ENCODE measurements at places on chromosomes 7 and 10.
A peak's percentile ranks its signal among the peaks of the same experiment; 100 is the strongest.

GRCh38 chr7:66845379-66846095 lies 75.5 kb upstream of the TMEM248 start:
- no peak for DNase-seq

DNA sequence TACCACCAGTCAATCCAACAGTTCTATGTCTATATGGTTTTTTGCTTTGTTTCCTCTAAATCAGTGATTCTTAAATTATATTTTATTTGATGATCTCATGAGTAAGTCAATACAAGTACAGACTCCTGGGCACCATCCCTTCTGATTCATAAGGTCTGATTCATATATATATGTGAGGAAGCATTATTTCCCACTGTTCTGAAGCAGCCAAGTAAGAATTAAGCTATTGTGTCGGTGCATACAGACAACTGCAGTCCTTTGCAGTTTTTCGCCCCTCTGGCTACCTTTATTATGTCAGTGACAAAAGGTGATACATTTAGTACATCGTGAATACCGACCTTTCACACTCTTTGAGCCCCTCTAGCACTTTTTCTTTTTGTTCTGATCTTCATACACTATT lies 1079.6 kb upstream of the C7orf33 start:
- DNase-seq, result no peak

- no peak for DNase-seq
Measured at GRCh38 chr7:100087055-100087750, 1.6 kb upstream of the COPS6 start.

- no peak for DNase-seq
Measured at GRCh38 chr10:6019010-6019782, 41.9 kb upstream of the IL15RA start.

GRCh38 chr10:49384268-49384953 lies 11.5 kb downstream of the DRGX start:
- DNase-seq, result no peak

DNA sequence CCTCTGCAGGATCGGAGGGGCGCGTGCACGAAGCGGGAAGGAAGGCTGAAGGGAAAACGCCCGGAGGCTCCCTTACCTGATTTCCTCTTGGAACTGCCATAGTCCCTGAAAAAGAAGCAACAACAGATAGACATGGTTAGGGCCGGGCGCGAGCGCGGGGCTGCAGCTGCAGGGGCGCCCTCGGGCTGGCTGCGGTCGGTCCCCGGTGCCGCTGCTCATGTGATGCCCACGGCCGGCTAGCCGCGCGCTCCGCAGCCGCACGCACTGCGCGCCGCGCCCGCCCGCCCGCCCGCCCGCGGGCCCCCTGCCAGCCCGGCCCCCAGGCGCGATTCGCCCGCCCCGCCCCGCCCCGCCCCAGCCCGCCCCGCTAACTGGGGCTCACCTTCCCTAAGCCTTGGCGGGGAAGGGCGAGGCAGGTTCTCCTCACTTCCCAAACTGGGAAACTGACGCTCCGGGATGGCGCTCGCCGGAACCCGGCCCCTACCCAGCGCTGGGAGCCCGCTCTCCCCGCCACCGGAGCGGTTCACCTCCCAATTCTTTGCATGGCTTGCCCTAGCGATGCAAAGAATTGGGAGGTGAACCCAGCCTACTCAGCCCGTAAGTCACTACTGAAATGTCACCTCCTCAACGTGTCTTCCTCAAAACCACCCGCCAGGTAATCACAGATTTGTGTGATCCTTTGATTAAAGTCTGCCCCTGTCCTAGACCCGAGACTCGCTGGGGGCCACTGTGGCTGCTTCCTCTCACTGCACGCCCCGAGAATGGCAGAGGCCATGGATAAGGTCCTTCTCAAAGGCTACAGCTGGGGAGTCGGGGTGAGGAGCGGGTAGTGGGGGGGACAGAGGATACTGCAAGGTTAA lies 162.2 kb downstream of the SH3PXD2A start:
- DNase-seq, result peak; percentile 66

DNA sequence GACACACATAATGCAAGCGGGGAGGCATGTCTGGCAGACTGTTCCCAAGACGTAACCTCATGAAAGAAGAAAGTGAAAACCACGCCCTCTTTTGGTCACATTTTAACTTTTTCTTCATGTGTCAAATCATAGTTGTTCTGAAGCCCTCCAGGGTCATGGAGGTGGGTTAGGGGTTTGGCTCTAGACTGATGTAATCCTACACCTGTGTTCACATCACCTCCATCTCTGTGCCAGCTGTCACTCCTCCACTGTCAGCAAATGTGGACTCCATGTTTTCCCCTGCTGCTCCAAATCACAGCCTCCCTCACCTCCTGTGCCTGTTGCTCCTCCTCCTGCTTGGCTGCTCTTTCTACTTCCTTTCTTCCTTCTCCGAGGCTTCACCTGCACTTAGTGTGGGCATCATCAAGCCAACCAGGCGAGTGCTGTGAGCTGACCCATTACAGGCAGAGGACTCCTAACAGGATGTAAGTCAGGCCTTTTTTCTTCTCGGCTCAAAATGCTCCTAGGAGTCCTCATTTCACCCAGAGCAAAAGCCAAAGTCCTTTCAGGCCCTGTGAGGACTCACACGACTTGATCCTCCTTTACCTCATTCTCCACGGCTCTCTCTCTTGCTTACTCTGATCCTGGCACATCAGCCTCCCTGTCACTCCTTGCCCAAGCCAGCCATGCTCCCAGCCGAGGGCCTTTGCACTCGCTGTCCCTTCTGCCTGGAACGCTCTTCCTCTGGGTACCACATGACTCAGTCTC lies 66.4 kb upstream of the IFRD1 start:
- no peak for DNase-seq

DNA sequence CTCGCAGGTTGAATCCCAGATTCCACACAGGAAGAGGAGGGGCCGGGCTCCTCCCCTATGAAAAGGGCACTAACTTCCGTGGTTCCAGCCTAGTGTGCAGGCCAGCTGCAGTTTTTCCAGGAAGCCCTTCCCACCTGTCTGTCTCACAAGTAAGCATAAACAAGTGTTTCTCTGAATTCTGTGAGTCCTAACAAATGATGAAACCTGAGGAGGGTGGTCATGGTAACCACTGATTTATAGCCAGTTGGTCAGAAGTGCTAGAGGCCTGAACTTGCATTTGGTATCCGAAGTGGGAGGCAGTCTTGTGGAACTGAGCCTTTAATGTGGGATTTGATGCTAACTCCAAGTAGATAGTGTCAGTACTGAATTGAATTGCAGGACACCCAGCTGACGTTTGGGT lies 54.7 kb upstream of the STEAP4 start:
- DNase-seq, result no peak

GRCh38 chr10:76026905-76027304 lies 595.5 kb downstream of the LRMDA start:
- no peak for DNase-seq

DNA sequence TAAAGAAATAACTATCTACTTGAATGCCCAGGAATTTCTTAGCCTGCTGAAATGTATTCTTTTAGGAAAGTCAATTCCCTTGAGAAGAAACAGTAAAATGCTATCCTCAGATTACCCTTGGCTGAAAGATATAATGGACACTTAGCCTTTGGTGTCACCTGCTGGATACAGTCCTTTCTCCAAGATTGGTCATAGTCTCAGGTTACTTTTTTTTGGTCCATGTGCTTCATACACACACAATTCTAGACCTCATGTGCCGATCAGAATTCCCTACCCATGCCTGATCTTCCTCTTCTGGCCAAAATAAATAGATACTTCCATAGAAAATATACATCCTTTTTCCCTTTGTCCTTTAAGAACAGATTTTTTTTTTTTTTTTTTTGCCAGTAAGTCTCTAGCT lies 218.9 kb upstream of the PHYHIPL start:
- DNase-seq, result no peak
